ENCODE measurements at places on chromosomes 1 and 21.
A peak's percentile ranks its signal among the peaks of the same experiment; 100 is the strongest.

- peak; percentile 55 for DNase-seq
These were observed 18.3 kb downstream of the PPT1 start for GRCh38 chr1:40078512-40079333.

- peak; percentile 52 for DNase-seq
These were observed 77.5 kb downstream of the SLC45A1 start for GRCh38 chr1:8395433-8395866.

DNA sequence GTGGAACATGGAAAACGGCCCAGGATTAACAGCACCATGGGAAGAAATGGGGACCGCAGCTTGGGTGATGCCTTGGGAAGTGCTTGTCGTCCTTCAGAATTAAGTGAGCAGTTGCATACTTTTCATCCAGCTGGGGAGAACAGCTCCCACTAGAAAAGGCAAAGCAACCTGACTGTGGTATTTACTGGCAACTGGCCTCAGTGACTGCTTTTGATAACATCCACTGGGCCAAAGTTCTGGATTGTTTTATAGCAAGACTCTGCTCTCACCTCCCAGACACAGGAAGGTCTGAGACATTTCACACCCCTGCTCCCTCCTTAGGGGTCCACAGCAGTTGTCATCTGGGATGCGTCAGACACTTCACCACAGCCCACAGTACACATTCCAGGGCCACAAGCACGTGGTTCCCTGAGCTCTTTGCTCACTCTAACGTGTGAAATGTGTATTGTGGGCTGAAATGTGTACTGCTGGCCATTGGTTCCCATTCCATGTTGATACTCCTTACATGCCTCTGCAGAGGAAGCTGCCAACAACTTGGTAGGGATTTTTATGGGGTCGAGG is 6.6 kb downstream of the PAPPA2 start:
- DNase-seq, result no peak

GRCh38 chr1:71533950-71534349 is 453.1 kb upstream of the ZRANB2 start:
- DNase-seq, result no peak

DNA sequence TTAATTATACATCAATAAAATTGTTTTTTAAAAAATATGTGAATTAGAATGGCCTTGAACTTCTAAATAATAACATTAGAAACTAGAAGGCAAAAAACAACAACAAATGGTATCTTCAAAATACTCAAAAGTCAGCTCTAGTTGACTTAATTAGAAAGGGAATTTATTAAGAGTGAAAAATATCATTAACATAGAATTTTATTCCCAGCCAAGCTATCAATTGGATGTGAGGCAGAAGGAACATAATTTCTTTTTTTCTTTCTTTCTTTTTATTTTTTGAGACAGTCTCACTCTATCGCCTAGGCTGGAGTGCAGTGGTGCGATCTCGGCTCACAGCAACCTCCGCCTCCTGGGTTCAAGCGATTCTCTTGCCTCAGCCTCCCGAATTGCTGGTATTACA is 51.2 kb upstream of the CAPZB start:
- no peak for DNase-seq

DNA sequence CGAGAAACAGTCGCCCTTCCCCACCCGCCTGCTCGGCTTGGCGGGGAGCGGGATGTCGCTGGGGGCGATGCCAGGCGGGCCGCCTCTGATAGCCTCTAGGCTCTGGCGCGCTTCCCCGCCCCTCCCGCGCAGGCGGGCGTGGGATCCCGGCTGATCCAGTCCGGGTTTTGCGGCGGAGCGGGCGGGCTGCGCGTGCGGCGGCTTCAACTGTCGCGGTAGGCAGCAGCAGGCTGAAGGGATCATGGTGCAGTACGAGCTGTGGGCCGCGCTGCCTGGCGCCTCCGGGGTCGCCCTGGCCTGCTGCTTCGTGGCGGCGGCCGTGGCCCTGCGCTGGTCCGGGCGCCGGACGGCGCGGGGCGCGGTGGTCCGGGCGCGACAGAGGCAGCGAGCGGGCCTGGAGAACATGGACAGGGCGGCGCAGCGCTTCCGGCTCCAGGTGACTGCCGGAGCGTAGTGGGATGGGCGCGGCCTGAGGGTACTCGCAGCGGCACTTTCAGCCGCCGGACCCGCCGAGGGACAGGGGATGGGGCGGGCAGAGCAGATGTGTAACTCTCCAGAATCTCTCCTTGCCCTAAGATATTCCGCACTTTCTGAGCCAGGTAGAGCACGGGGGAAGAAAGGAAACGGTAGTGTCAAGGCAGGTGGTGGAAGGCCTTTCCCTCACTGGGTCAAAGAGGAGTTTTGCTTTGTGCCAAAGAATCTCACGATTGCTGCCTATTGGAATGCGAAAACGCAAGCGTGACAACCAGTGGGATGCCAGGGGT is at the start of gene FAAH:
TSS of gene FAAH (plus strand) at position 210 of the 764 bp plus-strand sequence. CDS start at position 242, 32 bp downstream.
- peak; percentile 53 for DNase-seq

DNA sequence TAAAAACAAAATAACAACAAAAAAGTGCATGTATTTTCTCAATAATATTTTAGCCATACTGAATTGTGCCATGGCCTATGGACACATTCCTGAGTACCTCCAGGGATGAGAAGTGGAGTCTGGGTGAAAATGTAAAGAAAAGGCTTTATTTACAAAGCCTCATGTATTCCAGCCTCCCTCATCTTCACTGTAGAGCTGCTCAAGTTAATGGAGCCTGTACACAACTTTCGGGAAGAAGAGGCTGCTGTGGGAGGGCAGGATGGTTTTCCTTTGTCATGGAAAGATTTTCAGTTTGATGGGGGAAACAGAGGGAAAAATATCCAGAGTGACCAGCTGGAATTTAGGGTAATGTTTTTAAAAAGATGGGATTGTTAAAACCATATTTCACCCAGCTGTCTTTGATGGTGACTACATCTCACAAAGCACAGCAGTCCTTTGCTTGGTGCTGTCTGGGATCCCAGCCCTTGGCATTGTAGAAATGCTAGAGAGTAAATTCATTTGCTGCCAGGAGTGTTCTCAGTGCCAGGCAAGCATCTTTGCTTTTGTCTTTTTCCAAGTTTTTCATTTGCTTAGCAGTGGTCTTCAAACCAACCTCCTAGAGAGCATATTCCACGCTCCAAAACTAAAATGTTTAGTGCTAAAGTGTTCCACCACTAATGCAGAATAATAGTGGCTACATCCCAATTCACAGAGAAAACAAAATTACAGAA is 54.9 kb downstream of the DPT start:
- no peak for DNase-seq

GRCh38 chr1:150568594-150568966 is 10.8 kb downstream of the MCL1 start:
- no peak for DNase-seq

- DNase-seq, result no peak
These were observed 8.9 kb downstream of the ZBTB7B start for GRCh38 chr1:155011437-155012025.

DNA sequence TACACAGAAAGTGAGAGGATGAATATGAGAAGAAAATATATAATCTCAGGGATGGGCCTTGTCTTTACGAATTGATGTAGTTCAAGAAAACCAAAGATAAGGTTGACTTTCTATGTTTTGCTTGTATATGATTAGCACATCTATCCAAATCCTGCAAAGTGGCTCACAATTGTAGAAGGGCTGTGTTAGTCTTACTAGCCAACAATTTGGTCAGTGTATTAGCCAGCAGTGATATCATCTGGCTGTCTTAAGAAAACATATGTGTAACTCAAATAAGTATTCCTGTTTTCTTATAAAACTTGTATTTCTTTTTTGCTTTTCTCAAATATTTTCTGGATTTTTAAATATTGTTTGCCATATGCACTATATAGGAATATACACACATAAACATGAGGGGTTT is 5.5 kb downstream of the SDCCAG8 start:
- DNase-seq, result no peak

GRCh38 chr1:75708910-75709309 is 15.6 kb upstream of the ACADM start:
- DNase-seq, result no peak

DNA sequence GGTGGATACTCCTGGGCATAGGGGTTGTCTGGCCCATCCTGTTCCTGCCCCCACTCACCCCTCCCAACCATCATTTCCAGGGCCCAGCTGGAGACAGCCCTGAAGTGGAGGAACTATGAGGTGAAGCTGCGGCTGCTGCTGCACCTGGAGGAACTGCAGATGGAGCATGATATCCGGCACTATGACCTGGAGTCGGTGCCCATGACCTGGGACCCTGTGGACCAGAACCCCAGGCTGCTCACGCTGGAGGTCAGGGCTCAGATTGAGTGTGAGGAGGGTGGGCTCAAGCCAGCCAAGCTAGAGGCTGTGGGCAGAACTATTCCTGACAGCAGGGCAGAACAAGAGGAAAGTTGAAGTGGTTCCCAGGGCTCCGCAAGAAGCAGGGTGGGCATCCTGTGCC is 14.2 kb downstream of the RHOC start:
- no peak for DNase-seq

DNA sequence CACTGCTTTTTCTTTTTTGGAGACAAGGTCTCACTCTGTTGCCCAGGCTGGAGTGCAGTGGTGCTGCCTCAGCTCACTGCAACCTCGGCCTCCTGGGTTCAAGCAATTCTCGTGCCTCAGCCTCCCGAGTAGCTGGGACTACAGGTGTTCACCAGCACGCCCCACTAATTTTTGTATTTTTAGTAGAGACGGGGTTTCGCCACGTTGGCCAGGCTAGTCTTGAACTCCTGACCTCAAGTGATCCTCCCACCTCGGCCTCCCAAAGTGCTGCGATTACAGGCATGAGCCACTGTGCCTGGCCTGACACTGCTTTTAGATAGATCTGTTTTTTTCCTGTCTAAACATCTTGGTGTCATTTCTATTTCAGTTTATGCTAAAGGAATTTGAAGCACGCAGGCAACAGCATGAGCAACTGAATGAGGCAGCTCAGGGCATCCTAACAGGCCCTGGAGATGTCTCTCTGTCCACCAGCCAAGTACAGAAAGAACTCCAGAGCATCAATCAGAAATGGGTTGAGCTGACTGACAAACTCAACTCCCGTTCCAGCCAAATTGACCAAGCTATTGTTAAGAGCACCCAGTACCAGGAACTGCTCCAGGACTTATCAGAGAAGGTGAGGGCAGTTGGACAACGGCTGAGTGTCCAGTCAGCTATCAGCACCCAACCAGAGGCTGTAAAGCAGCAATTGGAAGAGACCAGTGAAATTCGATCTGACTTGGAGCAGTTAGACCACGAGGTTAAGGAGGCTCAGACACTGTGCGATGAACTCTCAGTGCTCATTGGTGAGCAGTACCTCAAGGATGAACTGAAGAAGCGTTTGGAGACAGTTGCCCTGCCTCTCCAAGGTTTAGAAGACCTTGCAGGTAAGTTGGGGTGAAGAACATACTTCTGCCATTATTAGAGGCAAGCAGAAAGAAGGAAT is 106.1 kb upstream of the BMP8A start:
- no peak for DNase-seq

GRCh38 chr21:33844104-33844889 is 71.3 kb downstream of the ATP5PO start:
- no peak for DNase-seq

DNA sequence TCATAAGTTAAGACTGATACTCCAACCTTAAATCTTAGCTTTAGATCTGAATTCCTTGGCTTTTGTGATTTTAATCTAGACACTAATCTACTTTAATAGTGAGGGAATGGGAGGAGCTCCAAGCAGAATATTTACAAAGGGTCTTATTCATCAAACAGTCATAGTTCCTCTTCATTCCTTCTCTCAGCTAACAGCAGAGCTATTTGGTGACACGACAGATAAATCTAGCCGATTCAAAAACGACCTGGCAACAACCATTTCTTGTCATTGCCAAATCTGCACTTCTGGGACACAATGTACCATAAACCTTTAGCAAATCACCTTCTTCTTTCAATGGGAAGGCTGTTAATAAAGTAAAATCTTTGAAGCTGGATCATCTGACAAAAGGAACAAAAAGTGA is 52.8 kb upstream of the FOXD3 start:
- DNase-seq, result no peak

GRCh38 chr1:158248771-158249170 is 5.5 kb upstream of the CD1A start:
- DNase-seq, result no peak

DNA sequence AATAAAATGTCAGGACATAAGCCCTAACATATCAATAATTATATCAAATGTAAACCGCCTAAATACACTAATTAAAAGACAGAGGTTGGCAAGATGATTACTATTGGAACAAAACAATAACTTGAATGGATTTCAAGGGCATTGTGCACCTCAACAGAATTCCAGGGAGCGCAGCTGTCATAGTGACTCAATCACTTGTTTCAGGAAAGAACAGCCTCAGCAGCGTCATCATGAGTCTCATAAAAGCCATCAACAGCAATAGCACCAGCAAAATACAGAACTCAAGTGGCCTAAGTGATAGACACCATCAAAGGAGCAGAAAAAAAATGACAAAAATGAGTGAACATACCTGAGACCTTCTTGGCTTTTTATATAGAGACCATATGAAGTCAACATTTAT is 632.7 kb upstream of the NR5A2 start:
- DNase-seq, result no peak

GRCh38 chr1:9182784-9183257 is 51.8 kb upstream of the H6PD start:
- DNase-seq, result peak; percentile 15

GRCh38 chr1:213977486-213977842 is 10.3 kb upstream of the PROX1 start:
- no peak for DNase-seq

All from germinal center (tissue), 1 donor.